ENCODE measurements at places on chromosomes 3 and 15.

GRCh38 chr15:64454282-64454681 is 6.1 kb upstream of the ZNF609 start:
- DNase-seq = no peak

DNA sequence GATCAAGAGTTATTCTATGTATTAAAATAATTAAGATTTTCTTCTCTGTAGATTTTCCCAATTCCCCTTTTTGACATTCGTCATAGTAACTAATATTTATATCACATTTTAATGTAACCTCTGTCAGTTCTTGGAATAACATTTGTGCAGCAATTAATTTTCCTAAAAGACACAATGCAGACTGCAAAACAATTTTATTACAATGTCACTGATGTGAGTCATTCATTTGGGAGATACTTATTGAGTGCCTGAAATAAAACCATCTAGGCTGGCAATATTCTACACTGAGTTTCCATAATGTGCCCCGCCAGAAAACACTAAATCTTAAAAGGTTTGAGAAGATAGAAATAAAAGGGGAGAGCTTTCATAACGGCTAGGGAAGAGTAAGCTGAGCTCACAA is 6.7 kb upstream of the USP13 start:
- DNase-seq = no peak

DNA sequence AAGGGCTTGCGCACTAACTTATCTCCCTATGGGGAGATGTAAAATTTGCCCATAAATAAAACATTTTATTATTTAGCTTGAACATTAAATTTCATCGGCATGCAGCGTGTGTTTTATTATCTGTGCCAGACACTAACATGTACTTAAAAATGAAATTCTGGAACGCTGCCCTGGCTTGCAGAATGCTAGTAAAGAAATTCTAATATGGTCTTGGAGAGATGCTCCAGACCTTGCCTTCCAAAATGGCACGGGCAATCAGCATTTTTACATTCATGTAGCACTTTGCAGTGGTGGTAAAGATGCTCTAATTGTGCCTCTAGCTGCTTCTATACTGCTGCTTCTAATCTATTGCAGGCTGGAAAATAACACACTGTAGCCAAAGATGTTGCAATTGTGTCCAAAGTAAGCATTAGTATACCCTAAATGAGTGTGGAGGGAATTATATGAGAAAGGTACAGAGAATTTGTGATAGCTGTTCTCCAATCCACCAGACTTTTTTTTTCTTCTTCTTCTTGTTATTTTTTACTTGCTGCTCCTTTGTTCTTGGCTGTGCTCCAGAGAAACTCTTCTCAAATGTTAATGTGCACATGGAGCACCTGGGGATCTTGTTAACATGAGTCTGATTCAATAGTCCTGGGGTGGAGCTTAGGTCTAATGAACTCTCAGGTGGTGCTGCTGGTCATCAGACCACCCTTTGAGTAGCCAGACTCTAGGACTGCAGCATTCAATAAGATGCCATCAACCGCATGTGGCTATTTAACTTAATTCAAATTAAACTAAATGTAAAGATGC is 47.3 kb downstream of the CRABP1 start:
- DNase-seq = no peak

- DNase-seq = no peak
Observed at GRCh38 chr3:133317866-133318265, 82.0 kb upstream of the BFSP2 start.

DNA sequence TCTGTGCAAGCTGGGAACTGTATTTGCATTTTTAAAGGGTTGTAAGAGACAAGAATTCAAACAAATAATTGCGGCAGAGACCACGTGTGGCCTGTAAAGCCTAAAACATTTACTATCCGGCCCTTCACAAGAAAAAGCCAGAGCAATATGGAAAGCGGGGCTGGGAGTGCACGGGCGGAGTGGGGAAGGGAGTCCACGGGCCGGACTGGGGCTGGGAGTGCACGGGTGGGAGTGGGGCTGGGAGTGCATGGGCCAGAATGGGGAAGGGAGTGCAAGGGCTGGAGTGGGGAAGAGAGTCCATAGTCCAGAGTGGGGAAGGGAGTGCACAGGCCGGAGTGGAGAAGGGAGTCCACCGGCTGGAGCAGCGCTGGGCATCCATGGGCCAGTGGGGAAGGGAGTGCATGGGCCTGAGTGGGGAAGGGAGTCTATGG is 41.2 kb downstream of the KLF15 start:
- DNase-seq = no peak

DNA sequence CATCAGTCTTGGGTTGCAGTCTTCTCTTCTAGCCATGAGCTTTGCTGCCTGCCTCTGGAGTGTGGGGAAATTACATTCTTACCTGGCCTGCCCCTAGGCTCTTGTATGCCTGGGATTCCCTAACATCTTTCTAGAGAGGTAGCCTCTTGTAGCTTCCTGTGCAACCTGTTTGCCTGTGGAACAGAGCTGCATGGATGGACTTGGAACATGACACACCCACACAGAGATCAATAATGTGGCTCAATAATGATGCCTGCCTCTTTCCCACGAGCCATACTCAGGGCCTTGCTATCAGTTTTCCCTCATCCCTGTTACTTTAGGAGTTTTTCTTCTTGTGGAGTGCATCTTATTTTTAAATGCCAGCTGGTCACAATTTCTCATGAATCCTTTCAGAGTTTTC is 11.4 kb downstream of the CHCHD6 start:
- no peak for DNase-seq

Measured in GM06990 (cell line).